Naive B cell (primary cell): ENCODE measurements at places on chromosomes 11 and 22. TPM values are rescaled to one million over a fixed set of nuclear protein-coding genes. Genes with fewer than 3 reads are reported as not detected.

GRCh38 chr11:76388408-76388807 is 7.3 kb downstream of the GVQW3 start:
- DNase-seq: no peak

- DNase-seq: no peak
These were observed 659.4 kb downstream of the METTL15 start for GRCh38 chr11:28767574-28767973.

Gene POTEH
- polyA plus RNA-seq: 0.21 TPM

Gene FXYD6
- not detected for polyA plus RNA-seq

DNA sequence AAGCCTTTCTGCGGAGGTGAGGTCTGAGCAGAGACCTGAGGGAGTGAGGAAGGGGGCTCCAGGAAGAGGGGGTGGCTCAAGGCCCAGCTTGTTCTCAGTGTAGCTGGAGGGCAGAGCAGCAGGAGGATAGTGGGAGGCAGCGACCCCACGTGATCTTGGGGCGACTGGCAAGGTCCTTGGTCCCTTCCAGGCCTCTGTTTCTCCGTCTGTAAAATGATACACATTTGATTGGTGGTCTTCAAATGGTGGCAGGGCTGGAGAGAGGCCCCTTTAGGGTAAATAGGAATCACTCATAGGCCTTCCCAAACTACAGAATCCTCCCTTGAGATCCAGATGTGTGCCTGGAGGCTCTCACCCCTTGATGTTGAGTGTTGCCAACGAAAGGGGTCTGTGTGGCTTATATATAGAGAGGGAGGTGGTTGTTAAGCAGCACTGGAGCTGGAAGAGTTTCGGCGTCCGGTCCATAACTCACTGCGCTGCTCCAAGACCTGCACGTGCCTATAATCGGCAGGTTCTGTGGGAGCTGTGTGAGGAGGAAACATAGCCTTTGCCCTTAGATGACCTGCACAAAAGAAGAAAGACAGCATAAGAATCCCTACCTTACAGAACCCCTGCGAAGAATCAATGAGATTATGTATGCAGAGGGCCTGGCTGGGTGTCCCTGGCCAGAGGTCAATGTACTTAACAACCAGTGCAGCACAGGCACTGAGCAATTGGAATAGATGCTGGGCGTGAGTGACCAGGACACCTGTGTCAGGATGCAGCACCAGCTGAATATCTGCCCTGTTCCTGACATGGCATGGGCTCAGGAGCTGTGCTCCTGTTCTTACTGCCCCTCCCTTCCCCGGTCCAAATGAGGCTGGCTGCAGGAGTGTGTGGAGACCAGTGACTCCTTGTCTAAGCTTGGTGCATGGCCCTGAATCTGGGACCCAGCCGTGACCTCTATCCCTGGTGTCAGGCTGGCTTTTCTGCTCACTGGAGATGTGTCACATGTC is 28.7 kb downstream of the OTOG start:
- no peak for DNase-seq

Gene GLYATL1B
- 0.52 TPM for polyA plus RNA-seq

GRCh38 chr11:120611581-120611980 is 100.0 kb downstream of the GRIK4 start:
- no peak for DNase-seq

Gene GUCY1A2
- not detected for polyA plus RNA-seq

Gene UPK3A
- not detected for polyA plus RNA-seq

- no peak for DNase-seq
These were observed 6.7 kb downstream of the PAK1 start for GRCh38 chr11:77467233-77467632.

Gene UBQLNL
- polyA plus RNA-seq: not detected

- DNase-seq: no peak
These were observed 246.9 kb upstream of the LUZP2 start for GRCh38 chr11:24249921-24250320.

DNA sequence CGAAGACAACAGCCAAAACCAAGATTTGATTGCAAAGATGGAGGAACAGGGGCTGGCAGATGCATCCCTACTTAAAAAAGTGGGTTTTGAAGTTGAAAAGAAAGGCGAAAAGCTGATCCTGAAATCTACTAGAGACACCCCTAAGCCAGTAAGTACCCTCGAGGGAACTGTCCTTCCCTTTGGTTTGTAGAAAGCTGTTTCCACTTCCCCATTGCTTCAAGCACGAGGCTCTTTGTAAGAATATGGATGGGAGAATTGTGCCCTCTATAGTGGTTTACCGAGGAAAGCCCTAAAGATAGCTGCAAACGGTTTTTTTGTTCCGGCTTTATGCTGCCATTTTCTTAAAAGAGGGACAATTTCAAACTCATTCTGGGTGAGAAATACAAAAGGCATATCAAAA is 133.9 kb downstream of the WNT7B start:
- no peak for DNase-seq

- DNase-seq: no peak
These were observed 114.2 kb upstream of the PARVA start for GRCh38 chr11:12263141-12263693.

Gene CYP2R1
- polyA plus RNA-seq: 20.0 TPM

GRCh38 chr11:62612366-62613290 is at the start of the genes EML3 and ROM1:
TSS of gene EML3 (minus strand) at chr11:62612775. CDS start at chr11:62612457, 318 bp downstream.
TSS of gene ROM1 (plus strand) at chr11:62613257. CDS start at chr11:62613282, 25 bp downstream.
- DNase-seq: peak; percentile 93

- DNase-seq: no peak
These were observed 979.7 kb upstream of the FAT3 start for GRCh38 chr11:91244912-91245311.

DNA sequence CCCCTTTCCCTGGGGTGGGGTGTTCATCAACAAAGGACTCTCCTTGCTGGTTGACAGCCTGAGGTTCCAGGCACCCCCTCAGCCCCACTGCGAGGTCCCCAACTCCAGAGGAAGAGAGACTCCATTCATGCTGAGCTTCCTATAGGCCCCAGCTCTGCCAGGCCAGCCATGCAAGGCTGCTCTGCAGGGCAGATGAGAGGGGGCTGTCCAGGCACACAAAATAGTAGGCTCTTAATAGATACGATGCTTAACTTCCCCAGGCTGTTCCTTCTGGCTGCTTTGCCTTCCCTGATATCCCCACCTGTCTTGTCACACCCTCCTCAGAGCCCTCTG is 45.0 kb upstream of the CRYBB3 start:
- no peak for DNase-seq
